GM23338 (cell line): ENCODE measurements at places on chromosomes 1 and 21.
A peak's percentile ranks its signal among the peaks of the same experiment; 100 is the strongest.

- DNase-seq, result peak; percentile 18
Observed at GRCh38 chr1:81617308-81617967, 183.3 kb upstream of the ADGRL2 start.

GRCh38 chr1:108742253-108742652 lies 4.2 kb upstream of the STXBP3 start:
- DNase-seq, result peak; percentile 22

DNA sequence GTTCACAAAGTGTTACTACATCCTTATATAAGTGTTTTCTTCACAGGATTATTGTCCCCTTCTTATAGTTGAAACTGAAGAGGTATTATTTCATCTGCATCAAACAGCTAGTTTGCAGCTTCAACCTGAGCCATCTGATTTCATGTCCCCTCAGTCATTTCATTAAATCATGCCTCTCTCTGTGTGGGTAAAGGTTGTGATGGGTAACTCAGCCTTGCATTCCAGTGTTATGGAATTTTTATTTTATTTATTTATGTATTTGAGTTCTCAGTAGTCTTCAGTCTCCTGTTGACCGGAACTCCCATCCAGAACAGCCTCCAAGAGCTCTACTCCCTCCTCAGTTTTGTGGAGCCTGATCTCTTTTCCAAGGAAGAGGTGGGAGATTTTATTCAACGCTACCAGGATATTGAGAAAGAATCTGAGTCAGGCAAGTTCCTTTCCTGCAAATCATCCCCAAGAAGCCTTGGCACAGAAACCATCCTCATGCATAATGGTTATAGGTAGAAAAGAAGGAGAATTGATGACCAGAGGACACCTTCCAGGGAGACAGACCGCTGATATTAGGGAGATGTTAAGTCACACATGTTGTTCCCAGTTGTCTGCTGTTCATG lies 21.8 kb downstream of the CHD1L start:
- no peak for DNase-seq

DNA sequence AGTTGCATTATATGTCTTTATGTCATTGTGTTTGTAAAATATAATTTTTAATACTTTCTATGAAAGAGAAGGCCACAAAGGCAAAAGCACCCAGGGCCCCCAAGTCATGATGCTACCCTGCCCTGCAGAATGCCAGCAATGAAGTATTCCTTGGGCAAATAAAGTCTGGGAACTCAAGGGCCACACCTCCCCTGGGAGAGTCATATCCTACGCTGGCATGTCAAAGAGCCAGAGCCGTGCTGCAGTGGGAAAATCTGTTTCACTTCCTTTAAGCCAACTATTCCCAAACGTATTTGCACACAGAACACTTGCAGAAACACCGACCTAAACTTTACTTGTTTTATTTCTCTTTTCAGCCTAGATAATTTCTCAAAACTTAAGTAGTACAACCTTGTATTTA lies 98.4 kb upstream of the KAZN start:
- no peak for DNase-seq

DNA sequence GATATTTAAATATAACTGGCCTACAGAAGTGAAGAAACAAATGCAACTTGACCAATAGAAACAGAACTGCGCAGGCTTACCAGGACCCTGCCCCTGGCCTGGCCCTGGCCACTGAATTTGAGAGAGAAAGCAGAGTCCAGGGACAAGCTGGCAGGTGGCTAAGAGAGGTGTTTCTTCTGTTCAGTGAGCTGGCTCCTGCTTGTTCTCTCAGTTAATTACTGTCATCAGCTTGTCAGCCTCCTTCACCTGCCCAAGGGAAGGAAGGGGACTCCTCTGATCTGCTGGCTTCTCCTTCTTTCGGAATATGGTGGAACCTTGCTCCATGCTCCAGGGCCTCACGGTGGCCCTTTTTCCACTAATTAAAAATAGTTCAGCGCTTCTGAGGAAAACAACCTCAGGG lies 388.4 kb downstream of the DISC1 start:
- no peak for DNase-seq

DNA sequence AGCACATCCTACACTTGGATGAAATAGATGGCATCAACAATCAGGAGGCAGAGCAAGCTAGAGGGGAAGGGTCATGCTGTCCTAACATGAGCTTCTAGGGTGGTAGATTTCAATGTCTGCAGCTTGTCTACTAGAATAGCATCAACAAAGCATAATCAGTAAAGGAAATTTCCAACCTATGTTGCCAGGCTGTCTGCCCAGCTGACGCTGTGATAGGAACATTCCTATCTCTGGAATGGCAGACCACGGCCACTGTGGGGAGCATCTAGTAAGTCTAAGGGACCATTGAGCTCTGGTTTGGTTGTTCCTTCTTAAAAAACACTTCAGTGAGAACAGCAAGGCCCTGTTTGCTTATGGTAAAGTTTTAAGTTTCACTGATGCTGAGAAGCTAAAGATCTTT lies 206.8 kb downstream of the PAPPA2 start:
- DNase-seq, result no peak

DNA sequence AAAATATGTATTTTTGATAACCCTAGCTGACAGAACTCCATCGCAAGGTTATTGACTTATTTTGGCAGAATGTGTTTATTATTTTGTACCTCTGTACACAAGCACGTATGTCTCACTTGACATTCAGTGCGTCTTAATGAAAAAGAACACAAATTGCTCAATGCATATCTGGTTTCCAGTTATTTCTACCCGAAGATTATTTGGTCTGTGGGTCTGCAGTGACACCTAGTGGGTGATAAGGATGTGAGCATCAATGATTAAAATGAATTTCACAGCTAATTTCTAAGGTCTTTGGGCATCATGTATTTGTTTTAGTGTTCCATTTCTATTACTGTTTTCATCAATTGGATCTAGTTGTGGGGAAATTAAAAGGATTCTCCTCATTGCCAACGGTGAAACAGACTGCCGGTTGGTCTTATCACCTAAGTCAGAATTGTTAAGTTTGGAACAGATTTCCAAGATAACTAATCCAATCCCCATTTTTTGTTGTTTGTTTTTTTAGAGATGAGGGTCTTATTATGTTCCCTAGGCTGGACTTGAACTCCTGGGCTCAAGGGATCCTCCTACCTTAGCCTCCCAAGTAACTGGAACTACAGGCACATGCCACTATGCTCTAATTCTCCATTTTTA lies 13.9 kb downstream of the DDX20 start:
- DNase-seq, result peak; percentile 66

DNA sequence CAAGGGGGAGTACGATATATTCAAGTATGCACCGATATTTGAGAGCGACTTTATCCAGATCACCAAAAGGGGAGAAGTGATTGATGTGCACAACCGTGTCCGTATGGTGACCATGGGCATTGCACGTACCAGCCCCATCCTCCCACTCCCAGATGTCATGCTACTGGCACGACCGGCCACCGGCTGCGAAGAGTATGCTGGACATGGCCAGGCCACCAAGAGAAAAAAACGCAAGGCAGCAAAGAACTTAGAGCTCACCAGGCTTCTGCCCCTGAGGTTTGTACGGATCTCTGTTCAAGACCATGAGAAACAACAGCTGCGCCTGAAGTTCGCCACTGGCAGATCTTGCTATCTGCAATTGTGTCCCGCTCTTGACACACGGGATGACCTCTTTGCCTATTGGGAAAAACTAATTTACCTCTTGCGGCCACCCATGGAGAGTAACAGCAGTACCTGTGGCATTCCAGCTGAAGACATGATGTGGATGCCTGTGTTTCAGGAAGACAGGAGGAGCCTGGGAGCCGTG lies 16.5 kb downstream of the ATF3 start:
- DNase-seq, result no peak

DNA sequence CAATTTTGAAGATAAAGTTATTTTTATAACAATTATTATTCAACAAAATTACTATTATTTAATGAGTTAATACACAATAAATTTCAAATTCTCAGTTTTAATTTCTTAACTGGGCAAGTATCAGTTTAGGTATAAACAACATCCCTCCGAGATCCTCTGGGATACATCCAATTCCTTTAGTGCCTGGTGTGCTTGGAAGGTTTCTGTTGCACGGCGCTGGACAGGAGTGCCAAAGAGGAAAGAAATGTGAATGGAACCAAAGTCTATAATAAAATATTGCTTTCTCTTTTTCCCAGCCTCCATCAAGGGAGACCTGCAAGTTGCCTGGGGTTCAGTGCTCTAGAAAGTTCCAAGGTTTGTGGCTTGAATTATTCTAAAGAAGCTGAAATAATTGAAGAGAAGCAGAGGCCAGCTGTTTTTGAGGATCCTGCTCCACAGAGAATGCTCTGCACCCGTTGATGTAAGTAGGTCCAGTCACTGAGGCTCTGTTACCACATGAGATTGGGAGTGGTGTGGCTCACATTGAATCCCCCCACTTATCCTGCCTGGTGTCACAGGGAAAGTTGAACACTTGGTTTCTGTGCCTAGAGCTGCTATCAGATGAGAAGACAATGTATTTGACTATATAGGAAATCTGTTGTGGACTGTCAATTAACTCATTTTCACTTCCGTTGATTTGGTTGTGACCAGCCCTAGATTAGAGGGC lies 22.8 kb downstream of the DDR2 start:
- DNase-seq, result no peak

DNA sequence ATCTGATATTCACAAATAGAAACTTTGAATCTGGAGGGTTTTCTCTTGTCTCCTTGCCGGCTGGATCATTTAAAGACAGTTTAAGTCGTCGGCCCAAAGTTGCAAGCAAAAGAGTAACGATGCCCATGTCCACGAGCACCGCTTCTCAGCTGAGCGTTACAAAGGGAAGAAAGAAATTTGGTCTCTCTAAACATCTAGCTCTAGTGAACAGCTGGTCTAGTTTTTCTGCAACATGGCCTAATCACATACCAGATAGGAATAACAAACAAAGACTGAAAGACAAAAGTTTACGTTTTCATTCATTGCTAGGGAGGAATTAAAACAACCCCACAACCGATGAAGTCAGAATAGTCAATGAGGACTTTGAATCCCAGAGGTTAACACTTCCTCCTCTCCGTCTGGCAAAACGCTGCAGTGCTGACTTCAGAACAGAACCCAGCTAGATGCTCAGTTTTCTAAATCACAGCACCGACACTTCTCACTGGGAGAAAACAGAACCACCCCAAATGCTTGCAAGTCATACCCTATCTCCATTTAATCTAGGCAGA lies 69.4 kb downstream of the NTPCR start:
- DNase-seq, result no peak

- DNase-seq, result peak; percentile 74
Observed at GRCh38 chr1:228174482-228175315, 9.1 kb downstream of the IBA57 start.

DNA sequence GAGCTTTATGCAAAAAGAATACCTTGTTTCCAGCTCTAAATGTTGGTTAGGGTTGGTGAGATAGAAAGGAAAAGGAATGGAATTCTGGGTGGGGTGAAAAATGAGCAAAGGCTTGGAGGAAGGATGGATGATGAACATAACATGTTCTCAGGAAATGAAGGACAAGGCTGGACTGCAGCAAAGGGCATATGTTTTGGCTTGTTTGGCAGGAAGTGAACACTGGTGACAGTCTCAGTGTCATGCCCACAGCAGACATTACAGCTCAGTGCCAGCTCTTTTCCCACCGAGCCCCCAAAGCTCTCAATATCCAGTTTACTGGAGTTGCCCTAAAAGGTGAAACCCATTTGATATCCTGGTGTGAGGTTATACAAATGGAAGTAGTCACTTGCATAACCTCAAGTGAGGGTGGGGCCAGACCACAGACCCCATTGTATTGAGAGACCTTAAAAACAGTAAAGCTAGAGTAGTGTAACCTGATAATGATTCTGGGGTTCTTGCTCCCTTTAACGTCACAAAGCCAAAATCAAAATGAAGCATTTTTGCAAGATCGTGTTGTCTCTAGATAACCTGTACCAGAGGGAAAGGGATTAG lies 270.6 kb downstream of the NFIA start:
- peak; percentile 53 for DNase-seq
